ENCODE measurements at places on chromosomes 12 and 14.

DNA sequence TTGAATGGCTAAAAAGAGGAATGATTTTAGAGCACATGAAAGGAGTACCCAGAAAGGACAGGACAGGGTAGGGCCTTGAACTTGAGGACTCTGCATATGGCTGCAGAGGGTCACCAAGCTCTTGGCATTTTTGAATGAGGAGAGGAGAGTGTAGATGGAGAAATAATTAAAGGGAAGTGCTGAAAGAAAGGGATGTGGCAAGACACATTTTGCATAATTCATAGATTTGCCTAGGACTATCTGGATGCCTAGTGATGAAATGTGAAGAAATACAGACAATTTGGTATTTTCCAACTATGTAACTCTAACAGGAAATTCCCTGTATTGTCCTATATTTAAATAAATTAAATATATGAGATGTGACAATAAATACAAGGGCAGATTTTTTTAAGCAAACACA is 27.5 kb upstream of the MDM1 start:
- no peak for DNase-seq

DNA sequence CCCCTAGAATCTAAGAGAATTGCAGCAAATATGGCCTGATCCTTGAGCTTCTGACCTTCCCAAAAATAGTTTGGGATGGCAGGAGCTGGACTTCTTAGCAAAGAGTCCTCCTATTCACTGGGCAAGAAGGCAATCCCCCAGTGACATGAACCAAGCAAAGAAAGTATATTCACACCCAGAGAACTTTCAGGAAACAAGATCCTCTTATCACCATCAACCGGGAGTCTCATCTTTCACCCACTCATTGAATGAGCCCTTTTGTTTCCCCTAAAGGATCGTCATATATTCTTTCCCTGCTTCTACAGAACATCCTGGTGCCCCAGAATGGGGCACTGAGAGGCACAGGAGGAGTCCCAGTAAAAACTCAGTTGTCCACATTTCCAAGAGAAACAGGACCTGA is 19.7 kb downstream of the SPTB start:
- no peak for DNase-seq

- no peak for DNase-seq
These were observed 3.3 kb upstream of the PAPLN start for GRCh38 chr14:73234029-73234428.

GRCh38 chr12:65019696-65020234 is 101.3 kb downstream of the WIF1 start:
- no peak for DNase-seq

DNA sequence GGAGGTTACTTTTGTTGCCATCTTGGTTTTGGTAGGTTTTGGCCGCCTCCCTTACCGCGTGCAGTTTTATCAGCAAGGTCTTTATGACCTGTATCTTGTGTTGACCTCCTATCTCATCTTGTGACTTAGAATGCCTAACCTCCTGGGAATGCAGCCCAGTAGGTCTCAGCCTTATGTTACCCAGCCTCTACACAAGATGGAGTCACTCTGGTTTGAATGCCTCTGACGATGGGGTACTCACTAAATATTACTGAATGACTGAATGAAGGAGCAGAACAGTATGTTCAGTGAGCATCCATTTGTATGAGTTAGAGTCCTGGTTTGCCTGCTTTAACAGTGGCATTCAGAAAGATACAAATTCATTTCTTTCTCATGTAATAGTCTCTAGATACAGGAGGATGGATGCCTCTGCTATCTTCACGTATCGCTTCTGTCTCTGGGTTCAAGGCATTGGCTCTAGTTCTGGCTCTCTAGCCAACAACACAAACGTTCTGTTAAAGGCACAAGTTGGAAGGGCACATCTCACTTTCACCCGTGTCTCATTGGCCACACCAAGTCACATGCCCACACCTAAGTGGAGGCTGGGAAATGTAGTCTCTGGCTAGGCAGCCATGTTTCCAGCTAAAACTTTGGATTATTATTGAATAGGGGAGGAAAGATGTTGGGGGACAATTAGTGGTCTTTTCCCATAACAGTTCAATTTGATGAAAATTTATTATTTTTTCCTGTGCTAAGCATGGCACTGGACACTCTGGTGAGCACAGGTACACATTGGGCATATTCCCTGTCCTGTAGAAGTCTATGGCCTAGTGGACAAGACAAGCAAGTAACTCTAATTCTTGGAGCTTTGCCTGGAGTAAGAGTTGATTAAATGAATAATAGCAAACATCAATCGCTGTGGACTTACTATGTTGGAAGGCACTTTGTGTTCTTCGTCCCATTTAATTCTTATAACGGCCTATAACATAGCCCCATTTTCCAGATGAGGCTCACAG is 75.2 kb upstream of the RPH3A start:
- no peak for DNase-seq

GRCh38 chr12:8953773-8954402 is 4.4 kb upstream of the M6PR start:
- no peak for DNase-seq

- no peak for DNase-seq
These were observed 35.7 kb downstream of the STK38L start for GRCh38 chr12:27279826-27280225.
